ENCODE measurements at places on chromosomes 1 and 21.

DNA sequence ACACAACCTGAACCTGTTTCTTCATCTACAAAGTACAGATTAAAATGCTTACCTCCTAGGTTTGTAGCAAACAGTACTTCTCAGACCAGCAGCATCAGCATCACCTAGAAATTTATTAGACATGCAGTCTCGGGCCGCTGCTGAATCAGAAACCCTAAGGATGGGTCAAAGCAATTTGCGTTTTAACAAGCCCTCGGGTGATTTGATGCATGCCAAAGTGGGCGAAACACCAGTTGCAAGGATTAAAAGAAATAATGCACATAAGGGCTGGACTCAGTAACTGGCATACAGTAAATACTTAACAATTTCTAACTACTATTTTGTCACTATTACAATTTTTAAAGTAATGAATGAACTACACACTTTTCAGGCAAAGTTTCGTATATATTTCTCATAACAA, 47.5 kb downstream of the SH3GLB1 start:
- DNase-seq, result no peak

- no peak for DNase-seq
These were observed 539 bp downstream of the CGN start for GRCh38 chr1:151511636-151512215.

DNA sequence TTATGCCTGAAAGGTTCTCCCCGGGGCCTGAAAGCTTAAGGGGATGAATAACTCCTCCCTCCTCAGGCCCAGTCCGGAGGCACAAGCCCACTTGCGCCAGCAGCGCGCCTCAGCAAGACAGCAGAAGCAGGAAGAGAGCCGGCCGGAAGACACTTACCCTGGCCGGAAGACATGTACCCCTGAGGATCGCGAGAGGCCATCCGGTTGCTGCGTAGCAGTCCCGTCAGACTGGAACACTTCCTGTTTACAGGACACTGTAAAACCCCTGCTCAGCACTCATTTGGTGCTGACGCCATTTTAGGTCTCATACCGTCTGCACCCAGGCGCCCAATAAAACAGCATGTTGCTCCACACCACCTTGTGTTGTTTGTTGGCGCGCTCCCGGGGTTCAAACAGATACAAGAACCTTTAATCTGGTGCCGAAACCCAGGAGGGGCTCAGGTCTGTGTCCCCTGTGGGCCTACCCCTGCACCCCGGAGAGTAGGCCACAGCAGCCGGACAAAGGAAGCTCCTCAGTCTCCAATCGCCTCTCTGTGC, 30.3 kb downstream of the VN1R5 start:
- no peak for DNase-seq

DNA sequence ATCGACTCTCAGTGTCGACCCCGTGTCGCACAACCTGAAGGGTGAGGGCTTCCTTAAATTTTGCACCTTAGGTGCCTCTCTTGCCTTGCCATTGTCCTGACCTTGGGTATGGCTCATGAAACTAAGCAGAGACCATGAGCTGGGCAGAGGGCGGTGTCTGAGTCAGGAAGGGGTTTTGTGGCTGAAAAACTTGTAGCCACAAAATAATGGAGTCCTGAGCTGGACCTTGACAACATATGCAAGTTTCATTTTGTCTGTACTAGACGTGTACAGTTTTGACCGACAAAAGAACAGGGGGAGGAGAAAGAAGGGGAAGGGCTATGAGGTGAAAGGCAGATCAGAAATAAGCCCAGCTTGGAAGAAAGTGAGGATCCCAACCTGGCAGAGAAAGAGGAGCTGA, 8.3 kb upstream of the RUNX1 start:
- DNase-seq, result no peak

GRCh38 chr1:176604461-176604860, 141.5 kb downstream of the PAPPA2 start:
- no peak for DNase-seq

DNA sequence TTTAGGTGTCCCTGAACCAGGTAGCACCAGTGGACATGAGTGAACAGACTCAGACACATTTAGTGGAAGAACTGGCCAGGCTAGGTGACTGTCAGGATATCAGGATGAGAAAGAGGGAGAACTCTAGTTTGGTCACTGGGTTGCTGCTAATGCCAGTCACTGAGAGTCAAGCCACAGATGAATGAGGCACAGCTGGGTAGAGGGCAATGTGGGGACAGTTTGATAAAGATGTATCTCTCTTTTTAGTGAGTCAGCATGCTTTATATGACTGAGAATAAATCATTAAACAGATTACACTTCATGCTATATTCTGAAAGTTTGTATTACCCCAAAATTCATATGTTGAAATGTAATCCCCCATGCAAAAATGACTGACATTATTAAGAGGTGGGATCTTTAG, 87.1 kb downstream of the SELENOF start:
- DNase-seq, result no peak

GRCh38 chr1:12620488-12620865, 2.5 kb upstream of the DHRS3 start:
- DNase-seq, result no peak

GRCh38 chr1:50135716-50136115, 27.0 kb downstream of the ELAVL4 start:
- no peak for DNase-seq

- no peak for DNase-seq
These were observed 12.3 kb downstream of the RNF223 start for GRCh38 chr1:1061682-1062345.

GRCh38 chr1:198497326-198498102, 43.0 kb downstream of the ATP6V1G3 start:
- no peak for DNase-seq

- peak; percentile 62 for DNase-seq
These were observed 146.0 kb downstream of the RERE start for GRCh38 chr1:8671306-8671917.

- no peak for DNase-seq
These were observed 56.7 kb downstream of the EDARADD start for GRCh38 chr1:236450779-236451178.

- DNase-seq, result no peak
These were observed 2.8 kb downstream of the RGS16 start for GRCh38 chr1:182601416-182601786.

DNA sequence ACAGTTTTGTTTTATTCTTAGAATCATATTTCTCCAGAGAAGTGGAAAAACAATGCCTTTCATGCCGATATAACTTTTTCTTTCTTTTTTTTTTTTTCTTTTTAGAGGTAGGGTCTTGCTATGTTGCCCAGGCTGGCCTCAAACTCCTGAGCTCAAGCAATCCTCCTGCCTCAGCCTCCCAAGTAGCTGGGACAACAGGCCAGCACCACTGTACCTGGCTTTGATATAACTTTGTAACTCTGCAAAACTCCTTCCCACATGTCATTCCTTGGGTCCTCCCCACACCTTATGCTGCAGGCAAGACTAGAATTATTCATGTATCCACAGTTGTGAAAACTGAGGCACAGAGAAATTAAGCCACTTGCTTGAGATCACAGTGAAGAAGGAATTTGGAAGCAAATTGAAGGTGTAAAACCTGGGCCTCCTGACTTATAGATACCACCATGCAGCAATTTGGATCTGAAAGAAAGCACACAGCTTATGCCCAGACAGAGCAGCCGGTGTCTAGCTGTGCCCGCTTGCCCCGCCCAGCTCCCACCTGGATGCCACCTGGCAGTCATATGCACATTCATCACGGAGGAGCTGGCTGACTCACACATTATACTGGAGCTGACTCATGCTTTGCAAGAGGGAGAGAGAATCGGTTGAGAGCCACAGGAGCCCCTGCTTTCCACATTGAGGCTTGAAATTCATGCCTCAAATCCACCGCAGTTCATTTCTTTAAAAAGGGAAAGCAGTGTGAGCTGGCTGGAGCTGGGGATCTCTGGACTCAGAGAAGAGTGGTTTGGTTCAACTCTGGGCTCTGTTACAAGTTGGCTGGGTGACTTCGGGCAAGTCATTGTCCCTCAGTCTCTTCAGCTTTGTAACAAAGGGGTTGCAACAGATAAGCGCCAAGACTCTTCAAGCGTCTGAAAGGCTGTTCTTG, 8.3 kb upstream of the SLC2A1 start:
- DNase-seq, result peak; percentile 64

All from smooth muscle cell of the brain vasculature (primary cell).